ENCODE measurements at places on chromosomes 1 and 21.

- DNase-seq: no peak
Measured at GRCh38 chr21:42781150-42781970, 98.0 kb downstream of the WDR4 start.

GRCh38 chr1:150385537-150386445 is 21.8 kb downstream of the RPRD2 start:
- DNase-seq: no peak

GRCh38 chr1:12532405-12533315 is 85.3 kb downstream of the DHRS3 start:
- DNase-seq: no peak

DNA sequence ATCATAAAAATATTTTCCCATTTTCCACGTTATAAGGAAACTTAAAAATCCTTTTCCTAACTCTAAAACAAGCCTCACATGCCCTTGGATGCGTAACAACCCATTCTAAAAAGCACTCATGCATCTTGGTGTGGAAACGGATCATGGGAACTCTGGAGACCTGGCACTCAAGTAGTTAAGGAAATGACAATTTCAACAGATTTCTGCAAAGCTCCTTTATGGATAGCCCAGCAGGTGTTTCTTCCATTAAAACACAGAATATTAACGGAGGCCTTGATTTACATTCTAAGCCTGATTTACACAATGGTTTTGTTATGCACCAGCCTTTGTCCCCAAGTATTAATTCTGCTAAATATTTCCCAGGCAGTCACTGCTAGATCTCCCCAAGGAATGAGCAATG is 12.9 kb downstream of the PARS2 start:
- no peak for DNase-seq

DNA sequence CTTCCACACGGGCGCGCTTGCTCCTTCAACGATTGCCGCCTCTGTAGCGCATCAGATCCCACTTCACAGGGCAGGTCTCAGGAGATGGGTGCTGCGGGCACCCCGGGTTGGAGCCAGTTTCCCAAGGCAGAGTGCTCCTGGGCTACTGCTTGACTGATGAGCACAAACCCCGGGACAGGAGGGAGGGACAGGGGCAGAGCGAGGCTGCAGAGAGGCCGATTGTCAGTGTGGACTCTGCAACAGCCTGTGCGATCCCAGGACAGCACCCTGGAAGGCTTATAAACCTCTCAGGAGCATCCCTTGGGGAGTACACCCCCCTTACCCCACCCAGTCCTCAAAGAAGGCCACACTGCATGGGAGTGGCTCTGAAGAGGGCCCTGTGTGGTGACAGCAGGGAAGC is 28.0 kb upstream of the BACE2 start:
- no peak for DNase-seq

GRCh38 chr1:212507369-212507768 is 74.6 kb downstream of the NENF start:
- DNase-seq: no peak

DNA sequence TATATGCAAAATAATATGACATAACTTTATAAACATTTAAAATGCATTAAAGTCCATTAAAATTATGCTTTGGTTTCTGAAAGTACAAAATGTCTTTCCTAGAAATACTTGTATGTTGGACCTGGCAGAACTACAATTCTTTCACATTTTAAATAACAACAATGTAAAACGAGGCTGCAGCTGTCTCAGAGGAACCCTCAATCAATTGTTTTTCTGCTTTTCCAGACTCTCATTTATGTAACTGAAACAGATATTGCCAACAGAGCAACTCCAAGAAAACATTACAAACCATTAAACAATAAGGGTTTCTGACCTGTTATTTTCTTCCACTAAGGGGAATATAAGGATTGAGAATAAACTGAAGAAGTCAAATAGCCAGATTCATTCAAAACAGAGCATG is 1193.4 kb downstream of the NCAM2 start:
- DNase-seq: no peak

DNA sequence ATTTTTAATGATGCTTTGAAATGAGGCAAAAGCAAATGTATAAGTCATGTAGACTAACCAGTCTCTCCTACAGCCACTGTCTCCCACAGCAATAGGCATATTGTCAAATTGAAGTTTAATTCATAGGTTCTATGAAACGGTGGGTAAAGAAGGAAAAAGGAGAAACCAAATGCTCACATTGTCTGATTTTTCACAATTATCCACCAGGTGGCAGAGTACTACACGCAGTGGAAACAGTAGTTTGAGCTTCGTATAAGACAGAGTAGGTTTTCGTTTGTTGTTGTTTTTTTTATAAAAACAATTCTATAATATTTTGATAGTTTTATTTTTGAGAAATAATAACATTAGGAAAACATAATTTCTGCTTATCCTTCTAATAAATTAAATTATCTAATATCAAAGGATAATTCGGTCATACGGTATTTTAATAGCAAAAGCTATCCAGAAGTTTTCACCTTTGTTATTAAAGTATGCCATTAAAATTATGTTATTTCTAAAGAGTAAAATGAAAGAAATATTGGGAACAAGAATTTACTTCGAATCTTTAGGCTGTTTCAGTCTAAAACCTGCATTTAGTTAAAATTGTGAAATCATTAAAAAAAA is 39.1 kb downstream of the TYW3 start:
- no peak for DNase-seq

- no peak for DNase-seq
Measured at GRCh38 chr1:224500796-224501195, 66.2 kb upstream of the WDR26 start.

- DNase-seq: peak; percentile 80
Measured at GRCh38 chr1:32249831-32250525, 1.1 kb upstream of the LCK start.
